ENCODE measurements at places on chromosomes 2 and 18.

GRCh38 chr2:174333017-174333371 lies 1.8 kb upstream of the SP9 start:
- DNase-seq = no peak

DNA sequence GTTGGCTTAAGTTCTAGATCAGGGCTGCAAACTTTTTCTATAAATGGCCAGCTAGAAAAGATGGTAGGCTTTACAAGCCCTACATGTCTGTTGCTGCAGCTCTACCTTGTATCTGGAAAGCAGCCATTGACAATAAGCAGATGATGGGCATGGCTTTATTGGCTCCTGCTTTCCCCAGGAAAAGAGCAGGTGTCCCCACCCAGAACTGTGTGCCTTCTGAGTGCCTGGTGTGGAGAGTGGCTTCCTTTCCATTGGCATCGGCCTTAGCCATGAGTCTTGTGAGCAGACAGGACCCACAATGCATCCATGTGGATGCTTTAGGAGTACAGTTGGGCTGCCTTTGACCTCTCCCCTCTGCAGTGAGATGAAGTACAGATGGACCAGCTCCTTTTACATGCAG lies 120.2 kb downstream of the CD8B2 start:
- no peak for DNase-seq

GRCh38 chr18:77985526-77986281 lies 736.1 kb downstream of the GALR1 start:
- no peak for DNase-seq

DNA sequence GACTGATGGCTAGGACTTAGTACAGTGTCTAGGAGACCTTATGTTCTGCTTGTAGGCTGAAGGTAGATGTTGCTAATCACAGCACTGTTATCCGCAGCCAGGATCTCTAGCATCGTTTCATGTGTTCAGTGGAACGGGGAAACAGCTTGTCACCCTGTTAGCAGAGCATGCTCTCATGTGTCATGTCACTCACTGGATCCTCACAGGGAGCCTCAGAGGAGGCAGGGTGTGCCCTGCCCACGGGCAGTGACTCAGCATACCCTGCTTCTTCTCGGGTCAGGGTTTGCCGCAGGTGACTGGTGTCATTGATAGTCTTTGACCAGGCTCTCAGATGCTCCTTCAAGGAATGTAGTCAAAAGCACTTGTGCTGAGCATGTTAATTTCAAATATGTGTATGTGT lies 44.4 kb downstream of the RPIA start:
- DNase-seq = no peak

GRCh38 chr2:127080226-127080937 lies 26.6 kb downstream of the BIN1 start:
- DNase-seq = no peak

DNA sequence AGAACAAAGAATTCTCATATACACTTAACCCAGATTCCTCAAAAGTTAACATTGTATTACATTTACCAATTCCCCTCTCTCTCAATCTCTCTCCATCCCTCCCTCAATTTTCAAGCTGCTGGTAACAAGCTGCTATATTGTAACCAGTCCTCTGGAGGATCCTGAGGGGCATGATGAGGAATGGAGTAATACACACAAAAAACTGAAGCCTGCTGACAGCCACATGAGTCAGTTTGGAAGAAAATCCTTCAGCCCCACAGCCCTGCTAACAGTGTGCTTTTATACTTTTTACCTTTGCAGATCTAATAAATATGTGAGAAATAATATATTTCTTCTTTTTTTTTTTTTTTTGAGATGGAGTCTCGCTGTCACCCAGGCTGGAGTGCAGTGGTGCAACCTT lies 165.7 kb upstream of the RAB12 start:
- no peak for DNase-seq

- no peak for DNase-seq
Measured at GRCh38 chr2:105929516-105929915, 184.8 kb downstream of the NCK2 start.

- no peak for DNase-seq
Measured at GRCh38 chr2:3025261-3025660, 352.4 kb downstream of the EIPR1 start.

DNA sequence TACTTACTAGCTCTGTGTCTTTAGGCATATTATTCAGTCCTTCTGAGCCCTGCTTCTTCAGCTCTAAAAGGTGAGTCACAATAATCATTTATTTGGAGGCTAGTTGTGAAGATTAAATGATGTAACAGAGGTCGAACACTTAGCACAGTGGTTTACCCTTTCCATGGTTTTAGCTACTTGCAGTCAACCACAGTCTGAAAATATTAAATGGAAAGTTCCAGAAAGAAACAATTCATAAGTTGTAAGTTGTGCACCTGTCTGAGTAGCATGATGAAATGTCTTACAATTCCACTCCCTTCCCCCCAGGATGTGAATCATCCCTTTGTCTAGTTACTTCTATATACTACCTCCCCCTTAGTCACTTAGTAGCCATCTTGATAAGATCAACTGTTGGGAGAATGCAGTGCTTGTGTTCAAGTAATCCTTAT lies 217.6 kb upstream of the THUMPD2 start:
- peak; percentile 6 for DNase-seq

Data from stimulated activated CD4-positive, alpha-beta T cell treated with anti-CD3 and anti-CD28 coated beads, TNF-alpha, amount 100 ng/mL, for 48 hours (primary cell).